ENCODE measurements at places on chromosomes 13 and 19.

- no peak for DNase-seq
Measured at GRCh38 chr19:49889038-49889686, 7.5 kb downstream of the IL4I1 start.

DNA sequence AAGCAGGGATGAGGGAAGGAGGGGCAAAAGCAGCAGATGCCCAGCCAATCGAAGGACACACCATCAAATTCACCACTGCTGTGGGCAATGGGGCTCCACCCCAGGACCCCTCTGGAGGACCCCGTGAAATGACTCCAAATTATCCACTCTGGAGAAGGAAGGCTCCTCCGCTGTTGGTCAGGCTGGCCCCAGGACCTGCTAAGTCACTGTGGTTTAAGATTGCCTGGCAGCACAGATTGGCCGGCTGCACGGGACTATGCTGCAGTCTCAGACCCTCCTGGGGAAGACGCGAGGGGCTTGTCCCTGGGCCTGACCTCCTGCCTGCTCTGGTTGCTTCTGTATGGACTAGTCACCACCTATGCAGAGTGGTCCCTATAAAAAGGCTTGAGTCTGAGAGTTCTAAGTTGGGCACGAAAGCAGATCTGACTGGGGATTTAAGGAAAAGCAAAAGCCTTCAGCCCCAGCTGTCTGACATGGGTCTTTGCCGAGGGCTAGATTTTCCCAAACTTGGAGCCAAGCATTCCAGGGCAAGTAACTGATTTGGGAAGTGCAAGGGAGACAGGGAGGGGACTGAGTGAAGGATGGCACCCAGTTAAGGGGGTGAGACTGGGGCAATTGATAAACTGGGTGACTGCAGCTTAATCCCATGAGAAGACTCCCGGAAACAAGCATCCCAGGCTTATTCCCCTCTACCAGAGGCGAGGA is 91.7 kb downstream of the TSHZ3 start:
- no peak for DNase-seq

GRCh38 chr13:102928941-102929675 is 83.3 kb downstream of the ERCC5 start:
- DNase-seq: no peak

DNA sequence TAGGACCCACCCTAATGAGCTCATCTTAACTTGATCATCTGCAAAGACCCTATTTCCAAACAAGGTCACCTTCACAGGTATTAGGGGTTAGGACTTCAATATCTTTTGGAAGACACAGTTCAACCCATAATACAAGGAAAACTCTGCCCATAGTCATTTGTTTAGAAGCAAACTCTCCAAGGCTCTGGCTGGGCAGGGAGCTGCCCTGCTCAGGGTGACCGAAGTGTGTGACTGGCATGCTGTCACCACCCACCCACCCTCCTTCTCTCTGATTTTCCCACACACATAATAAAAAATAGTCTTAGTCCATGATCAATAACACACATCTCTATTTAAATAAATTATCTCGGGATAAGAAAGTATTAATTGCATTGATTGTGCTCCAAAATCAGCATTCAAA is 161.1 kb downstream of the KCTD15 start:
- no peak for DNase-seq

GRCh38 chr19:5036698-5037563 is 68.0 kb downstream of the KDM4B start:
- peak; percentile 49 for DNase-seq

DNA sequence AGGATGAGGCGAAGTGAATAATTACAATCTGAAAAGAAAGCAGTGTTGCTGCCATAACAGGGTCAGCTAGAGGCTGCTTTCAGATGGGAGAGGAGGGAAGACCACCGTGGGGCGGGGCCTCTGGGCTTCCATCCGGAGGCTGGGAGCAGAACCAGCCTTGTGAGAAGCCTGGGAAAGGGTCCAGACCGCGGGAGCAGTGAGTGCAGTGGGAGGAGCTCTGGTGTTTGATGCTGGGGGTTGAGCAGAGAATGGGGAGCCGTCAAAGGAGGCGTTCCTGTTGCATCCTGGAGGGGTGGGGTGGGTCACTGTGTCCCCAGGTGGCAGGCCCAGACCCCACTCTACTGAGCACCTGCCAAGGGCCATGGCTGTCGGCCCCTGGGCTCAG is 18.1 kb downstream of the NKPD1 start:
- DNase-seq: no peak

All from hypothalamus (tissue), 51 donors.